ENCODE measurements at places on chromosomes 3 and 15.

DNA sequence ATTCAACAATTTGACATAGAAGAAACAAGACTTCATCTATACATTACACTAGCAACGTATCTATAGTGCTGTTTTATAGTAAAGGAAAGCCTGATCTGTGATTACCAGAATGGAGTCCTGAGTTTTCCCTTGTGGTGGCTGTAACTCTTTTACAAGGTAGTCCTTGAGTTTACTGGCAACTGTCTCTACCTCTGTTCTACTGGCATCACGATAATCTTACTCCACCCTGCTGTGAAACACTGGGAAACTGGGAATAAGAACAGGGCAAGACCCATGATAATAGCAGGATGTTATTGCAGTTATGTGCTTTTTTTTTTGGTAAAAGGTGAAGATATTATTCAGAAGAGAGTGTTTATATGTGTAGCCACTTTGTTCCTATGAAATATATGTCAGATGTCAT, 12.4 kb upstream of the HHLA2 start:
- no peak for DNase-seq

GRCh38 chr15:49242820-49243219, 72.8 kb downstream of the GALK2 start:
- no peak for DNase-seq

DNA sequence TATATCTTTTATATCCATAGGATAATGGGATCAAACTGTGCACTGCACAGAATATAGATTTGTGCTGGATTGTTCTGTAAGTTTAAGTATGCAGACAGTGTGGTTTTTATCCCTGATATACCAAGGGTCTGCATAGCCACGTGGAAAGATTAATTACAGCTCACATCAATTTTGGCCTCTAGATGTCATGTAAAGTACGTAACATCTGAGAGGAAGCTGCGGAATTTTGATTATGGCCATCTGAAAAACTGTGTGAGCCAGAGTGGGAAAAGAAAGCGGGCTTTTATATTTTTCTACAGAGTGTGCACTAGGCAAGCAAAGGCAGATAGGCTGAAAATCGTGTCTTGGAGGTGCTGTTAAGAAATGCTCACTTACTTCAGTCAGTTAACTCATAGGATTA, 562.7 kb downstream of the GBE1 start:
- no peak for DNase-seq

DNA sequence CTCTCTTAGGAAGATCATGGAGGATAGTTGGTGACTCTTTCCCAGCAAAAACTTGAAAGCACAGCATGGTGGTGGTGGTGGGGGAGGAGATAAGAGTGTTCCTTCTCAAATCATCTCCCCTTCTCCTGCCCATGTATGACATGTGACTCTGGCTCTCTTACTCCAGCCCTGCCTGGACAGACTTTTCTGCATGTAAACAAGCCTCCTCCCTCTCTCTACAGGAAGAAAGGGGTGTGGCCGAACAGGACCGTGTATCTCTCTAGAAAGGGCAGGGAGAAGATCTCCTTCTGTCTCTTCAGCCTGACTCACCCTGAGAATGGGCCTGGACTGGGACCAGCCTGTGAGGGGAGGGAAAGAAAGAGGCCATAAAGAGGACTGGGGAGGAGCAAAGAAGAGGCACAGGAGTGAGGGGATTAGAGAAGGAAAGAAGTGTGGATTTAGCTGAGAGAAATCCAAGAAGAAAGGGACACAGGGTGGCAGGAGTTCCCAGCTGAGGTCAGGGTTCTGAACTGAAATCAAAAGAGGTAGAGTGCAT, 1.5 kb downstream of the CELF6 start:
- DNase-seq = no peak

DNA sequence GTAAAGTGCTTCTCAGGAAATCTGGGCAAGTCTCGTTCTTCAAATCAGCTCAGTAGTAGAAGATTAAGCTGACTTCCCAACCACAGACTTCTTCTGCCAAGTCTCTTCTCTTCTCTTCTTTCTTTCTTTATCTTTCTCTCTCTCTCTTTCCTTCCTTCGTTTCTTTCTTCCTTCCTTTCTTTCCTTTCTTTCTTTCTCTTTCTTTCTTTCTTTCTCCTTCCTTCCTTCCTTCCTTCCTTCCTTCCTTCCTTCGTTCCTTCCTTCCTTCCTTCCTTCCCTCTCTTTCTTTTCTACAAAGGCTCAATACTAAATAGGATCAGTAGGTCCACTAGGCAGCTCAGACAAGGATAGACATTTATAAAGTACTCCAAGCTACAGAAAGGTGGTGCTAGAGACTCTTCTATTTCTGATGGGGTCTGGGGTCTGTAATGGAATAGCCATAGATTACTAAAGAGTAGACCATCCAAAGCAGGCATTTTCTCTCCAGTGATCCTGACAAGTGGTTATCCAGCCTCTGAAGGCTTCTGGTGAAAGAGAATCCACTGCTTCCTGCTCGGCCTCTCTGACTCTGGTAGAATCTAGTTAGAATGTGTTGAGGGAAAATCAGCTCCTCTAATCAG, 100.8 kb downstream of the TPRG1 start:
- DNase-seq = no peak
